ENCODE measurements at places on chromosomes 12 and 14.

- no peak for DNase-seq
Measured at GRCh38 chr14:38255673-38256532, at the start of gene CLEC14A. Gene CLEC14A, minus strand, starts transcription at chr14:38256093. Its CDS starts 71 bp downstream, at chr14:38256022.

- no peak for DNase-seq
Measured at GRCh38 chr14:65604936-65605335, 192.4 kb downstream of the FUT8 start.

DNA sequence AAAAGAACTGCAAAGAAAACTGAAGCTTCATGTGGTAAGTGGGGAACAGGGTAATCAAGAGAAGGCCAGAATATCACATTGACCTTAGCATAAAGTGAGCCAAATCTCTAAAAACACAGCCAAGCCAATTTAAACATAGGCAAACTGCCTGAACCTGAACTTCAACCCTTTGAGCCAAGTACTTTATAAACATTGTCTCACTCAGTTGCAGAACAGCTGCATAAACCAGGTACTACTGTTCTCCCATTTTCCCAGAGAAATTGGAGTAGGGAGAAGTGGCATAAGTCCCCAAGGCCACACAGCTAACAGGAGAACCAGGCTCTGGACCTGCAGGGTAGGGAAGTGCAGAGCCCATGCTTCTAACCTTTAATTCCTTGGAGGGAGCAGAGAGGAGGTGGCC is 30.4 kb upstream of the FKBP4 start:
- no peak for DNase-seq

GRCh38 chr14:96922986-96923385 is 125.8 kb downstream of the VRK1 start:
- no peak for DNase-seq

GRCh38 chr14:23694949-23695663 is 58.9 kb downstream of the DHRS2 start:
- DNase-seq = no peak

DNA sequence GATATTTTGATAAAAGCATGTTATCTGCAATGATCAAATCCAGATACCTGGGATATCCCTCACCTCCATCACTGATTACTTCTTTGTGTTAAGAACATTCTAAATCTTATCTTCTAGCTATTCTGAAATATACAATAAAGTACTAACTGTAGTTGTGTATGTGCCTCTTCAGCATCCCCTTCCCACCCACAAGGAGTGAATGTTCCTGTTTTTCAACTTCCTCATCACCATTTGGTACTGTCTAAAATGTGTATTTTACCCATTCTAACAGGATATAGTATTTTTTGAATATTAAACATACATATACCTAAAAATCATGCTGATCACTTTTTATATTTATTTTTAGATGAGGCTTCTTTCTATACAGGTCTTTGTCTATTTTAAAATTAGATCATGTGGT is 1252.6 kb downstream of the TMEM121 start:
- no peak for DNase-seq

GRCh38 chr14:69719501-69719951 is 47.4 kb upstream of the SRSF5 start:
- DNase-seq = no peak

GRCh38 chr12:129459886-129460285 is 443.9 kb downstream of the TMEM132D start:
- no peak for DNase-seq

- DNase-seq = no peak
Measured at GRCh38 chr14:61954306-61954705, 192.1 kb downstream of the SNAPC1 start.

DNA sequence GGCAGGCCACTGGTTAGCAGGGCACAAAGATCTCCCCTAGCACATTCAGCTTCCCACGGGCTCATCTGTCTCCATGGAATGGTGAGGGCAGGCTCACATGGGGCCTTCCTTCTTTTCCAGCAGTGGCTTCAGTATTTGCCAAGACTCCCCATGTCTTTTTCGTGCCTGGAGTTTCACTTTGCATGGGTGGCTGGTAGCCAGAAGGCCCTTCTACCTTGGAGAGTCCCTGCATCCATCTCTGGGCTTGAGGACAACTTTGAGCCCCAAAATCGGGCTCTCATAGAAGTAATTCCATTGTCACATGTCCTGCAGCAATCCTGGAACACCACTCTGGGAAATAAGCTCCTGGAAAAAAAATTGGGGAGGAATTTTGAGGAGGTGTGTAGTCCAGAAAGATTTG is 42.1 kb downstream of the NFKBIA start:
- DNase-seq = no peak

DNA sequence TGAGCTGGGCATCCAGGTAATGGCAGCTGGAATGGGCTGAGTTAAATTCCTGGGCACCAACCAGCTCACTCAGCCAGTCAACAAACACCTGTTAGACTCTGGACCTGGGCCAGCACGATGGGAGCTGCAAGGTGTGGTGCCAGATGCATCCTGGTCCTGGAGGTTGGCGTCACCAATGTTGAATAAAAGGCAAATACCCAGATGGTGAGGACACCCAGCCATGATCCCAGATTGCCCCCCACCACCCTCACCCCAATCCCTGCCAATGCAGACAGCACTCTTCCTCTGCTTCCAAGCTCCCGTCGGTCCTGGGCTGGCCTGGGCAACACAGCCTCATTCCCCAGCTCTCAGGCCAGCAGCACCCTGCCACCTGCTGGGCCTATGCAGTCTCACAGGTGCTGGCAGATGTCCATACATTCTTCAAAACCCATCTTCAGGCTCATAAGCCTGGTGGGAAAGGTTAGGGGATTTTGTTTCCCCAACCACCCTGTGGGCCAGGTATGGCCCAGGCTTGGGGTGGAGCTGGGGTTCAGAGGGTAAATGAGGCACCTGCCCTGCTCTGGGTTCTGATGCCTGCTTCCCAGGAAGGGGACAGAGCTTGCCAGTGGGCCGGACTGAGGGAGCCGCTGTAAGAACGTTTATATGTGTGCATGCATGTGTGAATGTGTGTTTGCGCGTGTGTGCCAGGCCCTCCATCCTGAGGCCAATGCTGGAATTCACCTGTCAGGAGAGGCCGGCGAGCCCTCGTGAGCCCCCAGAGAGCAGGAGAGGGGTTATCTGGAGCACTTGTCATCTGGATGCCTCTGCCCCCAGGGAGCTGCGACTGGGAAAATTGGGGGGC is 58.0 kb downstream of the LGMN start:
- DNase-seq = peak; percentile 79

- DNase-seq = peak; percentile 80
Measured at GRCh38 chr12:62977418-62977817, 42.5 kb upstream of the PPM1H start.

GRCh38 chr14:54335569-54336155 is 61.1 kb upstream of the CDKN3 start:
- DNase-seq = no peak

DNA sequence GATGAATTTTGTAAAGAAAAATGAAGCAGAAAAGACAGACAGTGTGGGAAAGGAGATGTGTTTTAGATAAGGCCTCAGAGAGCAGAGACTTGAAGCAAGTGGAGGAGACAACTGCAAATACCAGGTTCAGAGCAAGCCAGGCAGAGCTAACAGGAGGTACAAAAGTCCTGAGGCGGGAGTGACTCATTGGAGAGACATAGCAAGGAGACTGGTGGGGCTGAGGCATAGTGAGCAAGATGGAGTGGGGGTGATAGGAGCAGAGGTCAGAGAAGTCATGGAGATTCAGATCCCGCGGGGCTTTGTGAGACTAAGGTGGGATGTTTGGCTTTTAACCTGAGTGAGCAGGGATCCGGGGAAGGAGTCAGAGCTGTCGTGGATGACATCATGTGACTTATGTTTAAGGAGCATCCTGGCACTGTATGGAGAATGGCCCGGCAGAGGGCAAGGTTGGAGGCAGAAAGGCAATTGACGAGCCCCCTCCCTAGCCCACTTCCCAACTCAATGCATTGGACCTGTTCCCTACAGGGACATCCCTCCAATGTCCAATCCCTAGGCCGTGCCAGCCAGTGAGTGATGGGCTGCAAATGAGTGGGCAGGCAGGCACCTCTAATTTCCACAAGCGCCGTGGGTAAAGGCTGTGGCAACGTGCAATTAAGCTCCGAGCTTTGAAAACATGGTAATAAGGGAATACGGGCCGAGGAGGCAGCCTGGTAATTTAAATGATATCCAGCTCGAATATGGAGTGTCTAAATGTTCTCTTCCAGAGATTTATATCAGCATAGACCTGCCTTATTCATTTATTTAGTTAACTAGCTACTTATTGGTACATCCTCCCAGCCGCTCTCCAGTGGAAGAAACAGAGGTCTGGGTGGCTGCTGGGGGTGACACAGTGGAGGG is 206.8 kb upstream of the LHX5 start:
- DNase-seq = no peak

GRCh38 chr14:37566811-37567371 is 28.2 kb downstream of the FOXA1 start:
- no peak for DNase-seq

GRCh38 chr14:98573082-98573481 is 698.9 kb downstream of the BCL11B start:
- DNase-seq = no peak

GRCh38 chr14:102424923-102425322 is 62.2 kb downstream of the TECPR2 start:
- no peak for DNase-seq

GRCh38 chr12:103244596-103244995 is 251.2 kb downstream of the C12orf42 start:
- DNase-seq = no peak

- DNase-seq = peak; percentile 78
Measured at GRCh38 chr12:27164330-27165040, 79.6 kb upstream of the STK38L start.

DNA sequence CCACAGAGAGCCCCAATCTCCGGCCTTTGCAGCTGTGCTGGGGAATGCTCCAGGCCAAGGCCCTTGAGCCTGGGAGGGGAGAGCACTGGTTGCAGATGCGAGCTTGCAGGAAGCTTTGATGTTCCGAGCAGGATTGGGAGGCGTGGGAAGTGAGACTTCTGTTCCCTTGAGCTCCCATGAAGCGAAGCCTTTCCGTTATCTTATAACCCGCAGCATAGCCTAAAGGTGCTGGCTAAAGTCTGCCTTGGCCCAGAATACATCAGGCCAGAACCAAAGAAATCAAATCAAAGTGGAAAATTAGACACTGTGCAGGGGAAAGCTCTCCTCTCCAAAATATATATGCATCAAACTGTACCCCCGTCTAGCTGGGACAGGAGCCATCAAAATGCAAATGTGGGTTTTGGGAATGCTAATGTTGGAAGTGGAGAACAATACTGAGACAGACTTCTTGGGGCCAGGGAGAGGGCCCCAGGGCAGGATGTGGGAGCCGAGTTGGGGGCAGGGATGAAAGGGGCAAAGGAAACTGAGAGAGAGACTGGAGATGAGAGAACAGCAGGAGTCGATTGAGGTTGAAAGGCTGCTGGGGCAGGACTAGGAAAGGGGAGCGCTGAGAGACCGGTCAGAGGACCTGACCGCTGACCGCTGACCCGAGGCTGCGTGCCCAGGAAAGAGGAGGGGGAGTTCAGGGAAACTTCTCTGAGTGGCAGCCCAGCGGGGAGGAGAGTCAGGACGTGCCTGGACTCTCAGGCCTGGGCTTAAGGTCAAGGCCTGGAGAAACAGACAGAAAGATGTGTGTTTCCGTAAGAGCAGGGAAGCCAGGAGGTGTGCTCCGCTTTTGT is 152.2 kb upstream of the PARP11 start:
- no peak for DNase-seq

GRCh38 chr14:54643696-54644176 is 76.8 kb downstream of the SAMD4A start:
- DNase-seq = no peak

DNA sequence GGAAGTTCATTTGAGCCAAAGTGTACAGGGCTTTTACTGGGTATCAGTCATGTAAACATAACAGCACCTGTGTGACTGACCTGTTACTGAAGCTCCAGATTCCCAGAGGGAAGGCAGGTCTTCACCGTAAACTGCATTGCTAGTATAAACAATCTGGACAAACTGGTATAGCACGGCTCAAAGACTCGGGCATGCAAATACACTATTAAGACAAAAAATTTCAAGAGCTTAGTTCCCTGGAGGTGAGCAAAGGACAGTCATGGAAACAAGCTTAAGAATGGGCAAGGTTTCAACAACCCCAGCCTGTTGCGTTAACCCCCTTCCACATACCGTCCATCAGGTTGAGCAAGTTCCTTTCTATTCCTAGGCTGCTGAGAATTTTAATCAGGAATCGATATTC is 9.4 kb downstream of the PARP11 start:
- DNase-seq = no peak

DNA sequence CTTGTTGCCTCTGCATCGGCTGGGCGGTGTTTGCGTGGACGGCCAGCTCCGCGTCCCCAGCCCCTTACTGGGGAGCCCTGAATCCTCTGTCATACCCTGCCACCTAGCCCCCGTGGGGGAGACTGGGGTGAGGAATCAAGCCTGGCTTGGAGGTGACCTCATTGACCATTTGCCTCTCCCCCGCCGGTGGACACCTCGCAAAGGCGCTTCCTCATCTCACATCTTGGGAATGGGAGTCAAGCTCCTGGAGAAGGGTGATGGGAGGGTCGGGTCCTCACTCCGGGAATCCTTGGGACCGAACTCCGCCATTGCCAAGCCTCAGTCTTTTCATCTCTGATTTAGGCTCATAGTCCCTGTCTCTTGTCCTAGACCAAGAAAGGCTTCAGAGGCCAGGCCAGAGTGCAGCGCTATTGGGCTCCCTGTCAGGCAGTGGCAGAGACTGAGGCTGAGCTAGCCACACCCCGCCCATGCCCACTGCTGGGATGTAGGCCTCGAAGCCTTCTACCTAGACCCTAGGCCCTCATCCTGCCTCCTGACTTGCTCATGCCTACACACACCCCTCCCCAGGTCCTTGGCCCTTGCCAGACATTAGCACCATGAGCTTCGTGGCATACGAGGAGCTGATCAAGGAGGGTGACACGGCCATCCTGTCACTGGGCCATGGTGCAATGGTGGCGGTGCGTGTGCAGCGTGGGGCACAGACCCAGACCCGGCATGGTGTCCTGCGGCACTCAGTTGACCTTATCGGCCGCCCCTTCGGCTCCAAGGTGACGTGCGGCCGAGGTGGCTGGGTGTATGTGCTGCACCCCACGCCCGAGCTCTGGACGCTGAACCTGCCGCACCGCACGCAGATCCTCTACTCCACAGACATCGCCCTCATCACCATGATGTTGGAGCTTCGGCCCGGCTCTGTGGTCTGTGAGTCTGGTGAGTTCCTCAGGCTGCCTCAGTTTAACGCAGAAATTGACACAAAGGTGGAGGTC is 678 bp downstream of the TRMT61A start:
- no peak for DNase-seq

DNA sequence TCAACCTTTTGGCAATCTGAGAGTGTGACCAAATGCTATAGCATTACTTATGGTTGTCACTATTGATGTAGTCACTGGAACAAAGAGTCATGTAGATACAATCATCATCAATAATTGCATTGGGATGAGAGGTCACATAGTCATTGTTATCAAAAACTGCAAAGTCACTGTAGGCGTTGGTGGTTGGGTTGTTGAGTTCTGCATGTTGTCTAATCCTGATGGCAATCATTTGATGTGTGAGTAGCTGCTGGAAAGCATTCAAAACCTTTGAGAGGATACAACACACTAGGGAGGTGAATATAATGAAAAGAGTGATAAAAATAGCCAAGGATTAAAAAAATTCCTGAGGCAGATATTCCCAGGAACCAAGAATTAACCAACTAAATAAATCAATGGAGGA is 214.7 kb upstream of the SYT10 start:
- DNase-seq = no peak

GRCh38 chr14:32727832-32728231 is 210.8 kb upstream of the NPAS3 start:
- DNase-seq = no peak

GRCh38 chr12:87439990-87440827 is 589.0 kb downstream of the C12orf50 start:
- no peak for DNase-seq

- no peak for DNase-seq
Measured at GRCh38 chr12:121827351-121828099, 23.7 kb downstream of the SETD1B start.

Data from RPMI8226 (cell line).